AG10803 (cell line): ENCODE measurements at places on chromosomes 6 and 20.
A peak's percentile ranks its signal among the peaks of the same experiment; 100 is the strongest.

GRCh38 chr6:40176152-40176551, 241.9 kb upstream of the MOCS1 start:
- DNase-seq = no peak

DNA sequence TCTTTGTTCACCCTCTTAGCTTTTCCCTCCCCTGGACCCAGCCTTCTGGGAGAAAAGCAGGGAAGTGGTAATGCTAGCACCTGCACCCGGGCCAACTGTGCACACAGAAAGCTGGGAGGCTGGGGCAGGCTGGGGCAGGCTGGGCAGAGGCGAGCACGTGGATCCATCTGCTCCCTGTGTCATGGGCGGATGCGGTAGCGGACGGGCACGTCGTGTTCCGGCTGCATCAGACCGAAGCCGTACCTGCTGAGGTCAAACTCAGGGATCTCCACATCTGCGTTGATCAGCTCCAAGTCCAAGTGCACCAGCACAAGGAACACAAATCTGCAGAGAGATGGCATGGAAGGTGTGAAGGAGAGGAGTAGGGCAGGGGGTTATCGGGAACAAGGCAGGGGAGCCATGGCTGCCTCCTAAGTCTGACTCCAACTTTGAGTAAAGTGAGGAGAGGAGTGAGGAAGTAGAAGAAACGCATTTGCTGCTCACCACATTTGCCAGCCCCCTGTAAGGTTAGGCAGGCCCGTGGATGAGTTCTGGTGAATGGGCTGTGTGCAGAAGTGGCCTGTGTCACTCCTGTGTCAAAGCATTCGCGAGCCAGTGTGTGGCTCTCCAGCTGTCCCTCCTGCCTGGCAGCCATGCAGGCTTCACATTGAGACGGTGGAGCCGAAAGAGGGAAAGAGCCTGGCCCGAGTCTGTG, 25.4 kb upstream of the KCNB1 start:
- DNase-seq = no peak

- DNase-seq = peak; percentile 21
Observed at GRCh38 chr20:50694379-50695134, 3.2 kb upstream of the RIPOR3 start.

- DNase-seq = peak; percentile 79
Observed at GRCh38 chr20:44018259-44018941, 103.7 kb downstream of the TOX2 start.

DNA sequence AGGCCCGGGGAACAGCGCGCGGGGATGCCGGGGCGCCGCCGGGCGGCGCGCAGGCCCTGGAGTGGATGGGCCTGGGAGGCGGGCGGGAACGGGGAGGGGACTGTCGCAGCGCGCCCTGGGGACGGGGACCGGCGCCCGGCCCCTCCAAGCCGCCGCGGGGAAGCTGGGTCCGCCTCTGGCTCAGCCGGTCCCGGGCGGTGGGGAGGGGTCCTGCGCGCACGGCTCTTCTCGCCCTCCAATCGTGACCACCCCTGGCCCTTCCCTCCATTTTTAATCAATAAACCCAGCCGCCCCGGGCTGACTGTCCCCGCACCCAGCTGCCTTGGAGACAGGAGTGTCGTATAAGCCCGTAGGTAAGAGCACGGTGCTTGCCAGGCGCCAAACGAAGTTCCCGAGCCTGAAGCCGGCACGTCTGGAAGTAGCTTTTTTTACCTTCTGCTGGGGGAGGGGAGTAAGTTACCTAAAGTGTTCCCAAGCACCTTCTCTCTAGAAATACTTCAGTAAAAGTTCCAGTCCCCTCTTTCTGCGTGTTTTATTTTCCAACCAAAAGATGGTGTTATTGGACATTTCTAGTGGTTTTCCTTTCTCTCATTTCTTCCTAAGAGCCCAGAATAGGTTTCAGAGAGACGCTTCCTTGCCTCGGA, 780 bp upstream of the TAF4 start:
- peak; percentile 18 for DNase-seq

- DNase-seq = peak; percentile 62
Observed at GRCh38 chr6:82025271-82025670, 222.3 kb downstream of the IBTK start.

GRCh38 chr20:40810332-40811000, 121.4 kb upstream of the MAFB start:
- no peak for DNase-seq

- DNase-seq = no peak
Observed at GRCh38 chr6:101403216-101403945, 9.9 kb downstream of the GRIK2 start.

- no peak for DNase-seq
Observed at GRCh38 chr20:37757550-37757949, 63.7 kb downstream of the CTNNBL1 start.

DNA sequence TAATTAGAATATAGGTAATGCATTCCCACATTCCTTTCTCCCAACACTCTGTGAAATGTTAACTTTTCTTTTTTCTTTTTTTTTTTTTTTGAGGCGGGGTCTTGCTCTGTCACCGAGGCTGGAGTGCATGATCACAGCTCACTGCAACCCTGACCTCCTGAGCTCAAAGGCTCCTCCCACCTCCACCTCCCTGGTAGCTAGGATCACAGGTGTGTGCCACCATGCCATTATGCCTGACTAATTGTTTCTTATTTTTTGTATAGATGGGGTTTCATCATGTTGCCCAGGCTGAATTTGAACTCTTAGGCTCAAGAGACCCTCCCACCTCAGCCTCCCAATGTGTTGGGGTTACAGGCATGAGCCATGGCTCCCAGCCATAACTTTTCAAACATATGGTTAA, 135.7 kb upstream of the SHLD1 start:
- DNase-seq = no peak

DNA sequence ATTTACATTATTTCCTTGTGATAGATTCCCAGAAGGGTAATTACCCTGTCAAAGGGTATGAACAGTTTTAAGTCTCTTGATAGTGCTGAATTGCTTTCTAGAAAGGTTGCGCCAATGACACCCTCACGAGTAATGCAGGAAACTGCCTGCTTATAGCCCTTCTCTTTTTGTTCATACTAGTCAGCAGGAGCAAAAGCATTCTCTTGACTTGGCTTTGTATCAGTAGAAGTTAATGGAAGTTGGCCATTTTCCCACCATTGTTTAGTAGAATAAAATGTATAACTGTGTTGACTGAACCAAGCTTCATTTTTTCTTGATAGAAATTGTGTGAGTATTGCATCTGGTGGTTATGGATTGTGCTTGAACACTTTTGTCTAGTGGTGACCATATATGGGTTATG, 100.1 kb downstream of the FARS2 start:
- DNase-seq = peak; percentile 23

GRCh38 chr6:3801960-3802359, 47.2 kb upstream of the FAM50B start:
- DNase-seq = no peak

- DNase-seq = peak; percentile 43
Observed at GRCh38 chr6:145147559-145147958, 587.8 kb downstream of the EPM2A start.

DNA sequence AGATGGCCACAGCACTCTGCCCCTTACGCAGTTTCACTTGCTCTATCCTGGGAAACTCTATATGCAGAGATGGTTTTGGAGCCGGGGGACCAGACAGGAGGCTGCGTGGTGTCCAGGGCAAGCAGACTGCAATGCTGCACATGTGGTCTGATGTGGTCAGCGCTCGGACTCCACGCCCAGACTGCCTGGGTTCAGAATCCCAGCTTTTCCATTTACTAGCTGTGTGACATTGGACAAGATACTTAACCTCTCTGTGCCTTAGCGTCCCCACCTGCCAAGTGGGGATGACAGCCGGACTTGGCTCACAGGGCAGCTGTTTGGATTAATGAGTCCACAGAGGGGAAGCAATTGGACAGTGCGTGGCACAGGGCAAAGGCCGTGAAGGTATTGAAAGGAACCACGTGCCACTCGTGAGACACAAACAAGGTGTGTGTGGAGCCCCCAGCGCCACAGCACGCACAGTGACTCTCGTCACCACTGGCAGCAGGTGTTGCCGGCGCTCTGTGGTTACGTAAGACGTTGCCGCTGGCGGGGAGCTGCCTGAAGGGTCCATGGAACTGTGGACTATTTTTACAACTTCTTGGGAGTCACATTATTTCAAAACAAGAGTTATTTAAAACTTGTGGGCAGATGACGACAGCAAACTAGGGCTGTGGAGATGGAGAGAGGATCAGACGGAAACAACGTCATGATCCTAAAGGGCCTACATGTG, 201.4 kb downstream of the PREX1 start:
- peak; percentile 40 for DNase-seq

GRCh38 chr6:14194976-14195375, 77.4 kb downstream of the CD83 start:
- no peak for DNase-seq
